ENCODE measurements at places on chromosomes 3 and 15.

- no peak for DNase-seq
Measured at GRCh38 chr15:39448409-39448808, 132.5 kb upstream of the THBS1 start.

GRCh38 chr3:65597226-65597951, 441.3 kb downstream of the MAGI1 start:
- no peak for DNase-seq

GRCh38 chr15:51390241-51390965, 48.9 kb downstream of the GLDN start:
- no peak for DNase-seq

DNA sequence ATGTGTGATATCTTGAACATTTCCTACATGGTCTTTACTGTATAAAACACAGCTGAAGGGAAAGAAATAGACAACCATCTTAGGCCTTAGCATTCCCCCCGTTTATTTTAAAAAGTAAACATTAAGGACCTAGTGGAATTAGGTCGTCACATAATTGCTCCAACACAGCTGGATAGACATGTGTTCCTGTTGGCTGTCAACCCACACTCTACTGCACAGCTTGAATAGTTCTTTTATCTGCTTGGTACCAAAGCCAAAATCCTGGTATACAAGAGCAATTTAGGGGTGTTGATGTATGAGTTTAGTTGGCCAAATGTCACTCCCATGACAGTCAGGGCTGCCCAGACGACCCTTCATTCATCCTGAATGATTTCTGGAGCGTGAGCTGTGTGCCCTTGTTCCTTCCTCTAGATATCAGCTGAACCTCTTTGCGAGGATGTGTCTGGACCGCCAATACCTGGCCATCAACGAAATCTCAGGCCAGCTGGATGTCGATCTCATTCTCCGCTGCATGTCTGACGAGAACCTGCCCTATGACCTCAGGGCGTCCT, 179.7 kb downstream of the ITPR1 start:
- no peak for DNase-seq

GRCh38 chr3:51733859-51734571, 27.1 kb downstream of the GRM2 start:
- no peak for DNase-seq

- no peak for DNase-seq
Measured at GRCh38 chr3:57652203-57652602, 40.7 kb downstream of the DENND6A start.

DNA sequence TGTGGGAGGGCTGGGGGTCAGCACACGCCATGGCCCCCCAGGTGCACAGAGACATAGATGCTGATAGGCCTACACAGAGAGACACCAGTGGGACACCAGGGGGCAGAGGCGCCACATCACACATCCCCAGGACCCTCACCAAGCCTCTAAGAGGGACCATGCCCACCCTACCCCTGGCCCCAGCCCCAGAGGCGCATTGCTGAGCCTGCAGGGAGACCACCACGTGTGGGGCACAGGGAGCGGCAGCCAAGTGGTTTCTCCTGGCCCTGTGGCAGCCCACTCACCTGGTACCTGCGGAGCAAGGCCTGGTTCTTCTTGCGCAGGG, 1.2 kb downstream of the CCDC9B start:
- no peak for DNase-seq

GRCh38 chr3:172260381-172260780, 187.9 kb downstream of the GHSR start:
- DNase-seq = no peak

DNA sequence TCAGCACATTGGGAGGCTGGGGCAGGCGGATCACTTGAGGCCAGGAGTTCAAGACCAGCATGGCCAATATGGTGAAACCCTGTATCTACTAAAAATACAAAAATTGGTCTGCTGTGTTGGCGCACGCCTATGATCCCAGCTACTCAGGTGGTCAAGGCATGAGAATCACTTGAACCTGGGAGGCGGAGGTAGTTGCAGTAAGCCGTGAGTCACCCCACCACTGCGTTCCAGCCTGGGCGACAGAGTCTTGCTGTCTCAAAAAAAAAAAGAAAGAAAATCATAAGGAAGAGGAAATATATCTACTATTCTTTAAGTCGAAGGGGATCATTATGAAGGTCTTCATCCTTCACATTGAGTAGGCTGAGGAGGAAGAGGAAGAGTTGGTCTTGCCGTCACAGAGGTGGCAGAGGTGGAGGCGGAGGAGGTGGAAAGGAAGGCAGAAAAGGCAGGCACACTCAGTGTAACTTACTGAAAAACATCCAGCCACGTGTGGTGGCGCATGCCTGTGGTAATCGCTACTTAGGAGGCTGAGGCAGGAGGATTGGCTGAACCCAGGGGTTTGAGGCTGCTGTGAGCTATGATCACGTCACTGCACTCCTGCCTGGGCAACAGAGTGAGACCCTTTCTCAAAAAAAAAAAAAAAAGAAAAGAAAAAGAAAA, 14.2 kb downstream of the CSK start:
- no peak for DNase-seq

DNA sequence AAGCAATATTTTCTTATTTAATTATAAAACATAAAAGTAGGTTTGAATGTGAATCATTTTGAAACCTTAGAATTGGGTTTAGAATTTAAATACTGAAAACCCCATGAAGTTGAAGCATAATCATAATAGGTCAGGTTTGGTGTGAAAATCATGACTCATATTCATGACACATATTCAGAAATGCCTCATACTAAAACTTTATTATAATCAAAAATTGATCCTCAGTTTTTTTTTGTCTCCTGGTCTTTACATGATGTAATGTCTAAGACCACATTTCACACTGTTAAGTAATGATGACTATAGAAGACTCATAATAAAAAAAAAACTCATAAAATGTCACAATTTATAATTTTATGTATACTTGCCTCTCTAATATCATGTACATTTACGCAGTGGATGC, 190.4 kb downstream of the FOXP1 start:
- DNase-seq = peak; percentile 36

DNA sequence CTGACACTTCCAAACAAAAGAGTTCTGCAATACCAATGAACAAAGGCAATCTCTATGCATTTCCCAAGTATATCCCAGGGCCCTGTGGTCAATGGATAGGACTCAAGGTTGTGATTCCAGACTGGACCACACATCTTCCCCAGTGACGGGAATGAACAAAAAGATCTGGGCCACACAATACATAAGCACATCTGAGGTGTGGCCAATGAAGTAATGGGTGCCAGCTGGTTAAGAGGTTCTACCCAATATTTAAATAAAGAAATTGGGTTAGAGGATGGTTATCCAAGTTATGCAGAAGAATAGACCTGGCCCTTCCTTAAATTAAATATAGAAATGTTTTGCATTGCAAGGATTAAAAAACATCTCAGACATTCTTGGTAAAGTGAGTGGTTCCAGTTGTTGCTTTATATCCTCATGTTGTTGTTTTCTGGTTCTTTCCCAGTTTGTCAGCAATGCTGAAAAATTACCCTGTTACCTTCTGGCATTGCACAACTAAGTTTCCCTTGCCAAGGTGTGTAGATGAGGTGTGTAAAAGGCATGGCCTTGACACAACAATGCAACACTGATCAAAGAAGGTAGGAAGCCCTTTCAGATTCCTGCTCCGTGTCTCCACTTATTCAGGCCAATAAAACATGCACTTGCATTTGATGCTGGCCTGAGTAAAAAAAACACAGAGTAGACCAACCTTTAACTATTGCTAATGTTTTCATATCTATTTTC, 86.5 kb downstream of the PRICKLE2 start:
- no peak for DNase-seq

GRCh38 chr3:138919325-138919724, 27.6 kb downstream of the FOXL2 start:
- no peak for DNase-seq

DNA sequence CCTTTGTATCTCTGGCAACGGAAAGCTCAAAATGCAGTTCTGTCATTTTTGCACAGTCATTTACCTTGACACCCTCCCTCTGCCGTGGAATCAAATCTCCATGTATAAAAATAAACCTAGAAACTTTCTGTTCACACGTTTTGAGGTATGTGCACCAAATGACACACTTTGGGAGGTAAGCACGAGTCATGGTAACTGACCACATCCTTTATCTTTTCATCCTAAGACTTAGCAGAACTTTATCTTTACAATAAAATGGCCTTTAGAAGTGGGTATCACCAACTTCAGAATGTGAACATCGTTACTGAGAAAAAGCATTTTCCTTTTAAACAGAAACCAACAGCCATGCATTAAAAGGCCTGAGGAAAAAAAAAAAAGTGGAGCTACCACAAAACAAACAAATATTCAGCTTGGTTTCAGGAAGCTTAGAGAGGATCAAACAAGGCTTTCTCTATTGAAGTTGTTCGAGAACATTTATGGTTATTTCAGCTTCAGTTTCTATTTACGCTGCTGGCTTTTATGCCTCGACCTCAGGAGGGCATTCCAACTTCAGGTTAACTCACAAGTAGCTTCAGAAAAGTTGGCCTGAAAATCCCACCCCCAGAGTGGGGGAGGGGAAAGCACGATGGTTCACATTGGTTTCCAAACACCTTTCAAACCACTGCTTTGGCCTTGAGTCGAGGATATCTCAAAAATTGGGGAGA, 171.1 kb upstream of the ICE2 start:
- DNase-seq = peak; percentile 69

- DNase-seq = no peak
Measured at GRCh38 chr3:193614430-193614829, 21.4 kb downstream of the OPA1 start.

- DNase-seq = no peak
Measured at GRCh38 chr15:85361323-85361722, 19.1 kb upstream of the AKAP13 start.

DNA sequence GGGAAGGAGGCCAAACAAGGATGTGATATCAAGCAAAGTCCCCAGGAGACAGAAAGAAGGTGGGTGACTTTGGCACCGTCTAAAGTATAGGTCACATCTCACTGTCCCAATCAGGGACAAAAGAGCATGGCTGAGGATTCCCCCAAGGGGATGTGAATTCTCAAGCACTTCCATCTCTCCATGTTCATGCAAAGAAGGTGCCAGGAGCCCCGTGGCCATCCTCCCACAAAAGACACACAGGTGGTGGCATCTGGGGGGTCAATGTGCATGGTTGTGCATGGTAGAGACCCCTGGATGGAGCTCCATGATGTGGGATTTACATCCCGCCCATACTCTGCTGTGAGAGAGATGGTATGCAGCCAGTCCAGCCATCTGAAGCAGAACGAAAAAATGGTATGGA, 145.7 kb upstream of the CTDSPL start:
- no peak for DNase-seq

GRCh38 chr15:36362509-36362915, 216.9 kb upstream of the CDIN1 start:
- no peak for DNase-seq

GRCh38 chr3:35899245-35899644, 259.9 kb downstream of the ARPP21 start:
- DNase-seq = no peak

- no peak for DNase-seq
Measured at GRCh38 chr15:101479851-101480612, 9.5 kb downstream of the PCSK6 start.

GRCh38 chr3:100779480-100779879, 70.2 kb downstream of the TFG start:
- DNase-seq = no peak

DNA sequence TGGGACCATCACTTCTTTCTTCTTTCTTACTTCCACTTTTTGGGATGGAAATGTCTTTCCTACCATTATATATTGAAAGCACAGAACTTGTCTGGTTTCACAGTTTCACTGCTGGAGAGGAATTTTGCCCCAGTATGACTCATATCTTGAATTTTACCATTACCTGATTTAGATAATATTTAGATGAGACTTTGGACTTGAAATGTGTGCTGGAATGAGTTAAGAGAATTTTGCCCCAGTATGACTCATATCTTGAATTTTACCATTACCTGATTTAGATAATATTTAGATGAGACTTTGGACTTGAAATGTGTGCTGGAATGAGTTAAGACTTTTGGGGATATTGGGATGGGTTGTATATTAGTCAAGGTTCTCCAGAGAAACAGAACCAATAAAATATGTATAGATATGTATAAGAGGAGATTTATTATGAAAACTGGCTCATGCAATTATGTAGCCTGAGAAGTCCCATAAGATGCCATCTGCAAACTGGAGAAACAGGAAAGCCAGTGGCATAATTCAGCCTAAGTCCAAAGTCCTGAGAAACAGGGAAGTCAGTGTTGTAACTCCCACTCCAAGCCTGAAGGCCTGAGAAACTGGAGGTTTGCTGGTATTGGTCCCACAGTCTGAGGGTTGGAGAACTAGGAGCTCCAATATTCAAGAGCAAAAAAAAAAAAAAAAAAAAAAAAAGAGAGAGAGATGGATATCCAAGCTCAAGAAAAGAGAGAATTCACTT, 1029.2 kb downstream of the EPHA3 start:
- DNase-seq = no peak

DNA sequence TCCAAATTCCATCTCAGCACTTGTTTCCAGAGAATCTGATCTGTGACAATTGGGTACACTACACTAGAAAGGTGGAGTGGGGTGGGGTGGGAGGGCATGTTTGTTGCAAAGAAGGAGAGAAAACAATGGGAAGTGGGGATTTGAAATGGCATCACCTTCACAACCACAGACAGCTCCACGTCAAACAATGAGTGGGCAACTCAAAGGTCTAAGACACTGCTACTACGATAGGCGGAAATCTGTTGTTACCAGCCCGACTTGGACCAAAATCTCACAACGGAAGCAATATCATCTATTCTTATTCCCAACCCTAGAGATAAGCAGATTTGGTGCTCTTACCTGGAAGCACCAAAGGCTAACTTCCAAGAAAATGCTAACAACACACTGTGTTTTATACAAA, 3.3 kb downstream of the CYP19A1 start:
- DNase-seq = no peak

DNA sequence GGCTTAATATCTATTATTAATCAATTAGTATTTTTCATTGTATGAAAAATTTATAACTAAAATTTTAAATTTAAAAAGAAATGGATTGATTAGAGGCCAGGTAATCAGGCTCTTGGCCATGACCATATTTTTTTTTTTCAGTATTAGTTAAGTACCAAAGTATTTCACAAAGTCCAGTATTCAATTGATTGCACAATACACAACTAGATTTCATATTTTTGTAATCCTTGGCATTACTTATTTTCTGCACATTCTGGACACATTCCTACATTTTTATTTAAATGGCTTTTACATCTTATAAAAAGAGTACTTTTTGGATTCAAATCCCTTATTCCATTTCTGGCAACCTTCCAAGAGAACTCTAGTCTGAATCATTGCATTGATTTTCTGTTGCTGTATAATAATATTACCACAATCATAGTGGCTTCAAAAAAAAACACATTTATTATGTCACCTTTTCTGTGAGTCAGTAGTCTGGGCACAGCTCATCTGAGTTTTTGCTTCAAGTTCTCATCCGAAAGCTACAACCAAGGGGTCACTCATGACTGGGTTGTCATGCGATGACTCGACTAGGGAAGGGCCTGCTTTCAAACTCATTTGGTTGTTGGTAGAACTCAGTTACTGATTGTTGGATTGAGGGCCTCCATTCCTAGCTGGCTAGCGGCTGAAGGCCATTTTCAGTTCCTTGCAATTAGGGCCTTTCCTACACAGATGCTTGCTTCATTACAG, 90.7 kb downstream of the CNTN6 start:
- DNase-seq = no peak

GRCh38 chr3:153038779-153039178, 123.2 kb upstream of the RAP2B start:
- no peak for DNase-seq

- no peak for DNase-seq
Measured at GRCh38 chr15:88932271-88932874, 19.2 kb upstream of the MFGE8 start.

- DNase-seq = no peak
Measured at GRCh38 chr3:196220991-196221390, 4.7 kb downstream of the SLC51A start.

GRCh38 chr3:31274326-31275024, 258.2 kb upstream of the STT3B start:
- DNase-seq = no peak

All from CD4-positive, alpha-beta T cell treated with Interleukin-21 for 1 hour (primary cell).